Muscle of leg (tissue), 16 donors: ENCODE measurements at places on chromosomes 16 and 17. TPM values are rescaled to one million over a fixed set of nuclear protein-coding genes. Genes with fewer than 3 reads are reported as not detected.

ADAMTS18 gene
- 0.68 TPM for polyA plus RNA-seq

DNA sequence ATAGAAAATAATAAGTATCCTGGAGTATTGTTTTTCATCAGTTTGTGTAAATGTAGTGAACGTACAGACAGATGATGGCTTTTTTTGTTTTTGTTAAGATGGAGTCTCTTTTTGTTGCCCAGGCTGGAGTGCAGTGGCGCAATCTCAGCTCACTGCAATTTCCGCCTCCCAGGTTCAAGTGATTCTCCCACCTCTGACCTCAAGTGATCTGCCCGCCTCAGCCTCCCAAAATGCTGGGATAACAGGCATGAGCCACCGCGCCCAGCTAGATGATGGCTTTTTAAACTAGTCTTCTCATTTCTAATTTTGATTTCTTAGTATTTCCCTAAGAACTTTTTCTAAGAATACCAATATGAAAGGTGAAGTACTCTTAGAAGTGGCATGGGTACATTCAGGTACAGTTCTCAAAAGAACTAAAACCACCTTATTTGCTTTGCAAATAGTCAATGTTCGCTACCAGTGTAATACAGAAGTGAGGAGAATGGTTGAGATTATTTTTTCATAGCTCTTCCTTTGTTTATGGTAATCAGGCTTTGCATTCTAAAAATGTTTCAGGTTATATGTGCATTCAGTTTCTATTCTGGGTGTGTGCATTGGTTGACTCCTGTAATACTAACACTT lies 34.2 kb downstream of the TTC19 start:
- DNase-seq: no peak

GRCh38 chr17:82283208-82283749 lies 9.8 kb upstream of the CSNK1D start:
- DNase-seq: no peak

GRCh38 chr16:47990676-47991075 lies 165.1 kb downstream of the ABCC12 start:
- DNase-seq: no peak

RNF40 gene
- 46.3 TPM for polyA plus RNA-seq

LITAFD gene
- not detected for polyA plus RNA-seq

DNA sequence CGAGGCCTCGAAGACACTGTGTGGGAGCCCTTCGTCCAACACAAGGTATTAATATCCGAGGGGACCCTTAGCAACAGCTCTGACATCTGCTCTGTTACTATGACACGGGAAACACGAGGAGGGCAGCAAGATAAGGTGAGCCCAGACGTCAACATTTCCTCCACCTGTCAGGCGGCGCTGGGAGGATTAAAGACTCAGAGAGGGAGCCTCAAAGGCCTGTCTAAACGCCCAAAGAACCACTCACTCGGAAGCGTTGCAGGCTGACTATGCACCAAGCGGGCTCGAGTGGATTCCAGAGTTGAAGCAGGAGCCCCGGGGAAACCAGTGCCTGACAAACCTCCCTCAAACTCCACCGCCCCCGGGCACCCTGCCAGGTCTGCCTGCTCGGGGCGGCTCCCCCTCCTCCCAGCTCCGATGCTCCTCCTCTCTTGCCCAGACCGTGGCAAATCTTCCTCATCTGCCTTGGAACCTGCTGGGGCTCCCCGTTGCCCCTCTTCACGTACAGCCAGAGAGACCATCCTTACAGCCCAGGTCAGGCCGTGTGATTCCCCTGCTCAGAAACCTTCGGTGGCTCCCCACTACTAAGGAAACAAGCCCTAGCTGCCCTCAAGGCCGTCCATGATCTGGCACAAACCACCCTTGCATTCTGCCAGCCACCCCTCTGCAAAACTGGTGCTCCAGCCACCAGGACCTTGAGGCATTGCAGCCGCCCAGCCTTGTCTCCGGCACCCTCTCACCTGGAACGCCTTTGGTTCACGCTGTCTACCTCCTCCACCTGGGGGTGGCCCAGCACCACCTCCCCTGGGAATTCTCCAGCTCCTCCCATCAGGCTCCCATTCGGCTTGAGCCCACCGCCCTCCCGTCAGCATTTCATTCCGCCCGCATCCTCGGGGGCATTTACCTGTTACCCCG lies 16.2 kb downstream of the RPH3AL start:
- DNase-seq: peak; percentile 56

NUDT16L1 gene
- 24.9 TPM for polyA plus RNA-seq

DNA sequence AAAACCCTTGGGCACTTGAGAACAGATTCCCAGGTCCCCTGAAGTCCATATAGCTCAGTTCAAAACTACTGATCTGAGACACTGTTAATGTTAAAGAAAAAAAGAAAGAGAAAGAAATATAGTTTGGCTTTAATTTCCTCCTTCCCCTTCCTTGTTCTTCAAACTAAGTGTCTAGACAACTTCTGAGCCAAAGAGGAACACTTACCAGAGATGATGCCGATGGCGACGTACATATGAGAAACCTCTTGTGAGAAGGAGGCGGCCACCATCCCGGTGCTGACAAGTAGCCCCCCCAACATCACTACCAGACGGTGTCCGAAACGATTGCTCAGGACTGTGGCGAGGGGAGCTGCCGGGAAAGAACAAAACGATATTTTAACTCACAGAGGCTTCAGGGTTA lies 17.2 kb downstream of the SLC16A6 start:
- DNase-seq: no peak

DLX3 gene
- not detected for polyA plus RNA-seq

- no peak for DNase-seq
Observed at GRCh38 chr17:8997994-8998628, 23.2 kb upstream of the NTN1 start.

TNFRSF13B gene
- 0.18 TPM for polyA plus RNA-seq

PHKB gene
- polyA plus RNA-seq: 56.0 TPM

DNA sequence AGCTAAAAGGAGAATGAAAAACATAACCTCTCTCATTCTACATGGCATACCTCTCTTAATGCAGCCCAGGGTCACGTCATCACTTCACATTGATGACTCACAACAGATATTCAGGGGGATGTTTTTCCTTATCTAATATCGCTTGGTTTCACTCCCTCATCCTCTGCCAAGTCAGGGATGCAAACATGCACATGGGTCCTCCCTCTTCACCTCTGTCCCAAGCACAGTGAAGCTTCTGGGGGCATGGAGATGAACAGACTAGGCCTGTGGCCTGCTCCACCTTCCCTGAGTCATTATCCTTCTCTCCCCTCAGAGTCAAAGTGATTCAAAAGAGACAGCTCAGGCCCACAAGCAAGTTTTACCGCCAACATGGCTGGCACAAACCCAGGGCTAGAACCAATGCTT lies 2.3 kb upstream of the MT2A start:
- no peak for DNase-seq

TMEM235 gene
- polyA plus RNA-seq: not detected

GRCh38 chr16:11384184-11384955 lies 39.1 kb downstream of the RMI2 start:
- DNase-seq: no peak

GRCh38 chr16:57670196-57670595 lies 2.1 kb downstream of the ADGRG3 start:
- DNase-seq: no peak

- DNase-seq: no peak
Observed at GRCh38 chr16:73735018-73735417, 561.6 kb upstream of the PSMD7 start.

GRCh38 chr16:78925083-78925767 lies 675.3 kb downstream of the MAF start:
- DNase-seq: peak; percentile 88

DNA sequence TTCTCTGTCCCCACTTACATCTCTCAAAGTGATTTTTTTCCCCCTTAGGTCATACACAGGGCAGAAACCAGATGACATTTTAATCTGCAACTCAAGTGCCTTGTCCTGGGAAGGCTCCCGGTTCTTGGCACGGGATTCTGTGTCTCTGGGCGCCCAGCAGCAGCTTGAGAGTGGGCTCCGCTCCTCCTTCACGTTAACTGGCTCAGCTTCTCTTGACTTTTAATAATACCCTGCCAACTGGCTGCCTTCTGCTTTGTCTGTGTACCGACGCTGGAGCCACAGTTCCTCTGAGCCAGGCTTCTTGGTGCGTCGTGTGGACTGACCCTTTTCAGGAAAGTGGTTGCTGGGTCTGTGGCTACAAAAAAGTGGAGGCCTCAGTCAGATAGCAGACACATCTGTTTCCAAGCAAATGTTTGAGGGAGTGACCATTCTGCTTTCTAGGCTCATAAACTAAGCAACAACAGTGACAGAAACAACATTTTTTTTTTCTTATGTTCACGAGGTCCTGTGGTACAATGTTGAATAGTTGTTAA lies 64.9 kb downstream of the IRF8 start:
- peak; percentile 91 for DNase-seq

TBC1D3D gene
- polyA plus RNA-seq: 1.8 TPM

GRCh38 chr17:21085707-21086106 lies 41.1 kb upstream of the DHRS7B start:
- DNase-seq: no peak

GRCh38 chr16:67419502-67419901 lies 3.2 kb upstream of the ZDHHC1 start:
- DNase-seq: no peak

DNA sequence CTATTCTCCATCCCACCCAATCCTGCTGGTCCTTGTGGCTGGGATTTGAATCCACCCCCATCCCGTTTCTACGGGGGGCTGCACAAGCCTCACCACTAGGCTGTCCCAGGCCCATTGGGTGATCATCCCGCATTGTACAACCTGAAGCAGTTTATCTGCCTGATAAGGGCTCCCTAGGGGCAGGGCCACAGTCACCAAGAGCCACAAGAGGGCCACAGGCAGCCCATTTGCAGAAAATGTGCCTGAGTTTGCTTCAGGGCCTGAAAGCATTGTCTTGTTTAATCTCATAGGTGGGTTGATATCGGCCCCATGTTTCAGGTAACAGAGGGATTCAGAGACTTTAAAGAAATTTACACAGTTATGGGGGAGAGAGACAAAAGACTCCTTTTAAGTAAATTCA lies 245.0 kb downstream of the CPPED1 start:
- DNase-seq: no peak

DNA sequence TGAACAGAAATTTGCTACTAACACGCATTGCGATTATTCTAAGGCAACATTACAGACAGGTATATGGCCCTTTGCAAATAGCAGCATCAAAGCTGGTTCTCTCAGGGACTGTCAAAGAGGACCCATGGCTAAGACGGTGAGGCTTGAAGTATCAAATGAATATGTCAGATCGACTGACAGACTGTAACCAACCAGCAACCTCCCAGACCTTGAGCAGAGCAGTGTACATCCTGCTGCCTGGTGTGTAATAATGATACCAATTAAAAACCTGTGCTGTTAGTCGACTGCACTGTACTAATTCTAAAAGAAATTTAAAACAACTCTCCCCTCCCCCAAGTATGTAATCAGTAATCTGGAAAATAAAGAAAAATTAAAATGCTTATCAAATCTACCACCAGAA lies 35.9 kb upstream of the GHDC start:
- no peak for DNase-seq

SLC47A1 gene
- 1.1 TPM for polyA plus RNA-seq

TBC1D3H gene
- not detected for polyA plus RNA-seq

- no peak for DNase-seq
Observed at GRCh38 chr16:55048745-55049144, 118.1 kb downstream of the IRX5 start.

ITGB4 gene
- polyA plus RNA-seq: 6.3 TPM

DNA sequence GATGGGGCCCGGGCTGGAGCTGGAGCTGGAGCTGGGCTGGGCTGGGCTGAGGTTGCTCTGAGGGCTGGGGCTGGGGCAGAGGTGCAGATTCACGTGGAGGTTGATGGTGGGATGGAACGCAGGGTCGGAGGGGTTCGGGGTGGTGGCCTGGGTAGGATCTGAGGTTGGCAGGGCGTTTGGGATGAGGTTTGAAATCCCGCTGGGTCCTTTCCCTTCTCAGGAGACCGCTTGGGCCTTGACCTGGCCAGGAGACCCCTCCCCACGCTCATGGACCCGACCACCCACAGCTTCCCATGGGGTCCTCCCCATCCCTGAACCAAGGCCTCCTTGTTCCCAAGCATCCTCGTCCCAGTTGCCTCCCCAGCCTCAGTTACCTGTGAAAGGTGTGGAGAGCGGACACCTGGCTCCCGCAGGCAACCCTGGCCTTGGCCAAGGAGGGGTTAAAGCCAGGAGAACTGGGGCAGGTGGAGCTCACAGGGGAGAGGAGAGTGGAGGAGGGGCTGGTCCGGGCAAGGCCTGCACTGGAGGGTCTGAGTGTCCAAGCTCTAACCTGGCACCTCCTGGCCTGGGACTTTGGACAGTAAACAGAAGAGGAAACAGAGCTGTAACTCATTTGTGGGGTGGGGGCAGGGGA lies at the start of gene ASGR2:
Gene ASGR2 (minus strand): TSS at position 582 of the 634 bp plus-strand sequence. CDS start 582 bp downstream, outside the sequence.
- no peak for DNase-seq
